NCI-H2081 treated with DMSO at 0.1 percent for 48 hours (cell line): ENCODE measurements at places on chromosomes 6 and 20.
A peak's percentile ranks its signal among the peaks of the same experiment; 100 is the strongest.

DNA sequence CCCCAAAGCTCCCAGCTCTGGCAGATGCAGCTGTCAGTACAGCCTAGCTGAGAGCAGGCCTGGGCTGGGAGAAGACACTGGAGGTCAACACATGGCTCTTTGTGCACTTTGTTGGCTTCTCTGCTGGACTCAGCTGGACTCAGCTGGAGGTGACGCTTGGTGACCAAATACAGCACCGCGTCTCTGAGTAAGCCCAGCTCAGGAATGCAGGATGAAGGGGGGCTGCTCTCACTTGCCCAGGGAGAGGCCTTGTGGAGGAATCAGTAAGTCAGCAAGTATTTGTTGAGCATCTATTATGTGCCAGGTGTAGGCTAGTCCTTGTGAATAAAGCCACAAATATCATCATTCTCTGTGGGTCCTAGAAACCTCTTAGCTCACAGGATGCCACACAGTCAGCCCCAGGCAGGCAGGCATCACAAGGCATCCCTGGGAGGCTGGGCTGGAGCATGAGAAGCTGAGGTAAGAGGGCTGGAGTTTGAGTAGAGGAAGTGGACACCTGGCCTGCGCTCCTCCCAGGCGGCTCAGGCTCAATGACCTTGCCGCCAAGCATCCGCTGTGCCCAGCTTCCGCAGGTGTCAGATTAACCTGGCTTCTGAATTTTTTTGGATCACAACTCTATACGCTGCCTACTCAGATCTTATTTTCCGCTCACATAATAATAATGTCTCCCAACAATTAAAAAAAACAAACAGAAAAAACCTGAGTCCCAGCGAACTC lies 95.4 kb downstream of the TMEM170B start:
- no peak for DNase-seq

GRCh38 chr6:227812-228338 lies 64.4 kb upstream of the DUSP22 start:
- DNase-seq, result no peak

DNA sequence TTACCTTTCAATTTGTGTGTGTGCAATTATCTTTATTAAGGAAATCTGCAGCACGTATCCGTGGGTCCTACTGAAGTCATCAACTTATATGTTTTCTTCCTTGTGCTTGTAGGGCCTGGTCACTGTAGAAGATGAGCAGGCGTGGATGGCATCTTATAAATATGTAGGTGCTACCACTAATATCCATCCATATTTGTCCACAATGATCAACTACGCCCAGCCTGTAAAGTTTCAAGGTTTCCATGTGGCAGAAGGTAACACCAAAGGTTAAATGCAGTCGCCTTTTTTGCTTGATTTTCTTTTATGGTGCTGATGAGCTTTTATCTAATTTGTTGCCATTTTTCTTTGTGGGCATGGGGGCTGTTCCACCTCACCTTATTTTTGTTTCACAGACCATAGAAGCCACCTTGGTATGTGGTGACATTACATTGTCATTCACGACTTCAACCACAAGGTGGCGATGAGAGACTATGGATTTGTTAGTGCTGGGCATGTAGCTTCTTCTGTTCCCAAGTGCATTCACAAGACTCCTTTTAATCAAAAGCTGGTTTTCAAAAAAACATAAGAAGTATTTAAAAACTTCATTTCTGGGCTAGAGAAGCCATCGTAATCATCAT lies 106.5 kb upstream of the LAMP5 start:
- DNase-seq, result peak; percentile 3

- DNase-seq, result peak; percentile 2
These were observed 5.5 kb upstream of the HLA-E start for GRCh38 chr6:30483677-30484279.

GRCh38 chr6:69866351-69866769 lies at the start of gene COL19A1:
Gene COL19A1 (plus strand): TSS chr6:69866556. CDS start chr6:69879568, 13,012 bp downstream.
- no peak for DNase-seq

GRCh38 chr6:17877196-17877894 lies 110.1 kb downstream of the KIF13A start:
- no peak for DNase-seq

- no peak for DNase-seq
These were observed 58.0 kb downstream of the DTD1 start for GRCh38 chr20:18645851-18646250.

GRCh38 chr6:54525731-54526130 lies 217.5 kb downstream of the TINAG start:
- no peak for DNase-seq

DNA sequence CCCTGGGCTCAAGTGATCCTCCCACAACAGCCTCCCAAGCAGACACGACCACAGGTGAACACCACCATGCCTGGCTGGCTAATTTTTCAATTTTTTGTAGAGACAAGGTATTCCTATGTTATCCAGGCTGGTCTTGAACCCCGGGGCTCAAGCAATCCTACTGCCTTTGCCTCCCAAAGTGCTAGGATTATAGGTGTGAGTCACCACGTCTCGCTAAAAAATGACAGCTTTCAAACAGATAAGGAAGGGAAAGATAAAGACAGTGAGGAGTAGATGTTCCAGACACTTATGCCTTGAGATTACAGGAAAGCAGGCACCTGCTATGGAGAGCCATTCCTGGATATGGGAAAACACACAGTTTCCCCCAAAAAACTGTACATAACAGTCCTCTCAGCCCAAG lies 40.9 kb upstream of the SLA2 start:
- no peak for DNase-seq

DNA sequence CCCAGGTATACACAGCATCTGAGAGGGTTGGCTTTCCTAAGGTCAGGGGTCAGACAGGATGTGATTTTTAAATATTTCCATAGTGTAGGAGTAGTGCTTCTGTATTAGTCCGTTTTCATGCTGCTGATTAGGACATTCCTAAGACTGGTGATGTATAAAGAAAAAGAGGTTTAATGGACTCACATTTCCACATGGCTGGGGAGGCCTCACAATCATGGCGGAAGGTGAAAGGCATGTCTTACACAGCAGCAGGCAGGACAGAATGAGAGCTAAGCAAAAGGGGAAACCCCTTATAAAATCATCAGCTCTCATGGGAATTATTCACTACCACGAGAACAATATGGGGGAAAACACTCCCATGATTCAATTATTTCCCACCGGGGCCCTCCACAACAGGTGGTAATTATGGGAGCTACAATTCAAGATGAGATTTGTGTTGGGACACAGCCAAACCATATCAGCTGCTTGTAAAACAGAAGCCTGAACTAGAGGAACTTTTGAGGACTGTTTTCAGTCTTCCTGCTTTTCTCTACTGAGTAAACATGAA lies 91.0 kb upstream of the MEI4 start:
- no peak for DNase-seq

GRCh38 chr6:101302593-101302992 lies 90.9 kb upstream of the GRIK2 start:
- no peak for DNase-seq

- no peak for DNase-seq
These were observed 126.9 kb downstream of the MRPL14 start for GRCh38 chr6:44000164-44000842.

- DNase-seq, result no peak
These were observed 53.5 kb upstream of the CEP85L start for GRCh38 chr6:118704915-118705314.

GRCh38 chr6:168865-169455 lies 123.3 kb upstream of the DUSP22 start:
- peak; percentile 7 for DNase-seq

DNA sequence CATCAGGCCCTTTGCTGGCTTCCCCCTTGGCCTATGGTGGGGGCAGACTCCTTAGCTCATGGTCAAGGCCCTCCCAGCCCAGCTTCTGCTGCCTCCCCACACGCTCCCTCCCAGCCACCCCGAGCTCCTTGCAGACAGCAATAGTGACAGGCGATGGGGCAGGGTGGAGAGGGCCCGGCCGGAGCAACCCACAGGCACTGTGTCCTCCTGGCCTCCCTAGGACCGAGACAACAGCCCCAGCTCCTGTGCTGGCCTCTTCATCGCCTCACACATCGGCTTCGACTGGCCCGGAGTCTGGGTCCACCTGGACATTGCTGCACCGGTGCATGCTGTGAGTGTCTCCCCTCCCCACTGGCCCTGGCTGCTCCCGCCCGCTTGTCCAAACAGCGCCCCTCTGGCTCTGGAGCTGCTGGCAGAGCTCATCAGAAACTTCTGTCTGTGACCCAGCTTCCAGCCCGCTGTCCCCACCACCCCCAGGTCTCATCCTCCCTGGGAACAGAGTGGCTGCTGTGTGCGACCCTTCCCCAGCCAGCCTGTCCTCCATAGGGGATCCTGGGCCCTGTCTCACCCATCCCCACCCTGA lies 21.8 kb downstream of the NPEPL1 start:
- no peak for DNase-seq

- no peak for DNase-seq
These were observed 1.3 kb downstream of the CDYL start for GRCh38 chr6:4777394-4777935.

DNA sequence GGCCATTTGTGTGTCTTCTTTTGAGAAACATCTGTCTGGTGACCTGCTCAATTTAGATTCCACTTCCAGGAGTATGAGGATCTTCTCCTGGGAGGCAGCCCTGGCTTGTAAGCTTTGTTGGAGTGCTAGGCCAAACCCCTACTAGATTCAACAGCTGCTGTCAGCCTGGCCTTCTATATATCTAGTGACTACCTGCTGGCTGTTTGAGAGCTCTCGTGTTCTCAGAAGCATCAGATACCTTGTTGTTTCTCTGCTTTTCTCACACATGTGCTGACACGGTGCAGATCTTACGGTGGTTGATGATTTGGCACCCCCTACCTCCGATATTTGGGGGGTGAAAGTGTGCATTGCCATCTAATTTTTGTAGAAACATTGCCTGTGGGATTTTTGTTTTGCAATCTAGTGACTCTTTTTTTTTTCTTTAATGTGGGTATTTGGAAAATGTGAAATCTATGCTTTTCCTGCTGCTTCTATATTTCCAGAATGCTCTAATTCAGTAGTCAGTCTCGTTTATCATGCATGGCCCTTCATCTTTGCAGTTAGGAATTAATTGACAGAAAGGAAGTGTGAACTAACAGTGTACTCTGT lies 4.7 kb downstream of the CCN2 start:
- DNase-seq, result no peak

GRCh38 chr6:100347901-100348550 lies 116.7 kb downstream of the SIM1 start:
- no peak for DNase-seq

- DNase-seq, result no peak
These were observed 20.6 kb upstream of the FNDC1 start for GRCh38 chr6:159148641-159149040.

DNA sequence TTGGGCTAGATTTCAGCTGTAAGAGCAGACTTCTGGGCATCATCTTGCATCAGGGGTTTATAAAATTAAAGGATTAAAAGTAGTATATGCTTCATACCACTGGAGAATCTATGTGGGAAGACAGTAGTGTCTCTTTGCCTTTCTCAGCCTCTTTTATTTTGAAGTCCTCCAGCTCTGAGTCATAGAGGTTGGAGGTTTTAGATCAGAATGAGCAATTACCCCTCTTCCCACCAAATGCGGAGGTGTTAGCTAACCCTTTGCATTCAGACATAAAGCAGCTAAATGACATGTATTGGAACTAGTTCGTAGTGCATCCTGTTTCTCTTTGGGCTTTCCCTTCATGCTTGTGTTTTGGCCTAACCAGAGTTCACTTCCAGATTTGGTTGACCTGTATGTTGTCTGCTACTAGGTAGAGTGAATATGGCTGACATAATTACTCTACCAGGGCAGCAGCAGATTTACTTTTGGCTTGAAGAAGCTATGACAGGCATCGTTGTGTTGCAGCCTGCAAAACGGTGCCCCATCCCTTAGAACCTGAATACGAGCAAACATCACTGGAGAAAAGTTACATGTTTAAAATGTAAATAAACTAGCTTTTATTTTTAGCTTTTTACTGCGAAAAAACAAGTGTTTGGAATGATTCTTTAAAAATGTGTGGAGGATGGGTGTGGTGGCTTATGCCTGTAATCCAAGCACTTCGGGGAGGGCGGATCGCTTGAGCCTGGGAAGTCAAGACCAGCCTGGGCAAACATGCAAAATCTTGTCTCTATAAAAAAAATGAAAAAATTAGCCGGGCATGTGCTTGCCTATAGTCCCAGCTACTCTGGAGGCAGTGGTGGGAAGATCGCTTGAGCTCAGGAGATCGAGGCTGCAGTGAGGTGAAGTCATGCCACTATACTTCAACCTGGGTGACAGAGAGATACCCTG lies 82.2 kb downstream of the MYO6 start:
- DNase-seq, result no peak

DNA sequence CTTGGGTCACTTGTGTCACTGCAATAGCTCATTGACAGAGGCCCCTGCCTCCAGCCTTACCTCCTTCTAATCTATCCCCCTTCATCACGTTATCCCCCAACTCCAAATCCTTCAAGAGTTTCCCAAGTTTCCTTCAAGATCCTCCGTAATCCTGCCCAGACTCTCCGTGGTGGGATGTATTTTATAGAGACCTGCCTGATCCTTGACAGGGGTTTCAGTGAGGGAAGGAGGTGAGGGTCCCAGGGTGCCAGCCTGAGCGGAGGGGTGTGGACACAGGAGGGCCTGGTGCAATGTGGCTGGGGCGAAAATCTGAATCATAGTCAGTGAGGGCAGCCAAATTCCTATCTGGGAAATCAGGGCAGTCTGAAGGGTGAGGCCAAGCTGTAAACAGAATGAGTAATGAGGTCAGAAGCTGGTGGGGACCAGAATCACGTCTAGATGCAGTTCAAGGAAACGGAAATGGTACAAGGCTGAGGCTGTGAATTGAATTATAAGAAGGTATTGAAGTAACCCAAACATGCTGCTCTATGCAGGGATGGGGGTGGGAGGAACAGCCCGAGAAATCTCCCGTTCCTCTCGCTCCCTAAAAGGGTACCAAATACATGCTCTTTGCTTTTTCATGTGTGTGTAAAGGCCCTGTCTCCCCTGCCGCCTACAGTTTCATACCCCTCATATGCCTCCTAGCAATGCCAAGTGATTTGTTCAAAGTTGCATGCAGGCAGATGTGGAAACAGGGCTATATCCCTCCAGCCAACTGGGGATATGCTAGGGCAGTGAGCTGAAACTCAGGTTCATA lies 35.4 kb upstream of the PIM1 start:
- DNase-seq, result no peak

- no peak for DNase-seq
These were observed 2.2 kb downstream of the TFAP2A start for GRCh38 chr6:10412461-10413261.

GRCh38 chr6:52573295-52573694 lies 3.6 kb downstream of the TRAM2 start:
- no peak for DNase-seq

DNA sequence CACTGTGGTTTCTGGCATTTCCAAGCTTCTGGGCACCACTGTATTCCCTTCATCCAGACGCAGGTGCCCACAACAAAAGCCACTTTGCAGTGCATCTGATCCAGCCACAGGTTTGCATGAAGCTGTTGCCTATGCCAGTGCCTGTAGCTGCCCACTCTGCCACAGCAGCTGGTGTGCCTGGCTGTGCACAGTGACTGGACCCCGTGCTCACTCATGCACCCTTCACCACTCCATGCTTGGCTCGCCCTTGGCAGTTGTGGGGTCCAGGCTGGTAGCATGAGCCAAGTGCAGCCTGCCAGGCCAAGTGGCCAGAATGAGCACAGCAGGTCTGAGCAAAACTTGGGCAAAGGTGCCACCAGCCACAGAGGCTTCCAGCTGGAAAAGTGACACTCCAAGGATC lies 42.7 kb downstream of the SEL1L2 start:
- DNase-seq, result no peak

- no peak for DNase-seq
These were observed 859.7 kb downstream of the EPHA7 start for GRCh38 chr6:92559611-92560010.

- no peak for DNase-seq
These were observed 15.2 kb upstream of the KCNK15 start for GRCh38 chr20:44730441-44730840.
